HepG2 (cell line): ENCODE measurements at places on chromosomes 6 and 20. TPM values are rescaled to one million over a fixed set of nuclear protein-coding genes. Genes with fewer than 3 reads are reported as not detected.

DNA sequence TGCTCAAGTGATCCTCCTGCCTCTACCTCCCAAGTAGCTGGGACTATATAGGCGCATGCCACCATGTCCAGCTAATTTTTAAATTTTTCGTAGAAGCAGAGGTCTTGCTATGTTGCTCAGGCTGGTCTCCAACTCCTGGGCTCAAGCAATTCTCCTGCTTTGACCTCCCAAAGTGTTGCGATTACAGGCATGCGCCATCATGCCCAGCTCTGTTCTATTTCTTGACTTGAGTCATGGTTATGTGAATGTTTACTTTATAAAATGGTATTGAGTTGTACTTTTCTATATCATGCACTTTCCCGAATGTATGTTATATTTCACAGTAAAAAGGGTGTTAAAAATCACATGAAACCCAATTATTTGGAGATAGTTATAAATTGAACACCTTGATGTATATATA, 17.3 kb upstream of the ATXN1 start:
- DNase-seq: no peak

DNA sequence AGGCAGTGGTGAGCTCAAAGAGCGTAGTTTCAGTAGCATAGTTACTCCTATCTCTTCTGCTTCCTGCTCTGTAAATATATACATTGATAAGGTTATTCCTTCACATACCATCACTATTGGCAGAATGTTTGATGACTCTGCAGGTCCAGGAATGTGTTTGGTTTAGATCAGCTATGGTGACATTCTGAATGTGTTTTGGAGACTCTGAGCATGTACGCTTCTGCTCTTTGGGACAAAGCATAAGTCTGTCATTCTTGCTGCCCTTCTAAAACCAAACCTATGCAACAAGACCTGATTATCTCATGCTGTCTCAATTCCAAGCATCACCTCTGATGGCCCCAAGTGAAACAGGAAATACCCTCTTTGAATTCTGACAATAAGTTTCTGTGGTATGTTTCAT, 1074.3 kb downstream of the KIF16B start:
- DNase-seq: peak; percentile 20

The NRM gene
- polyA plus RNA-seq: 12.5 TPM in 2 replicates

GRCh38 chr6:32424589-32425300, 14.9 kb upstream of the HLA-DRA start:
- no peak for DNase-seq

GRCh38 chr6:28442586-28442985, 705 bp downstream of the ZSCAN23 start:
- DNase-seq: no peak

GRCh38 chr6:63352544-63353285, 32.9 kb upstream of the LGSN start:
- peak; percentile 80 for DNase-seq

DNA sequence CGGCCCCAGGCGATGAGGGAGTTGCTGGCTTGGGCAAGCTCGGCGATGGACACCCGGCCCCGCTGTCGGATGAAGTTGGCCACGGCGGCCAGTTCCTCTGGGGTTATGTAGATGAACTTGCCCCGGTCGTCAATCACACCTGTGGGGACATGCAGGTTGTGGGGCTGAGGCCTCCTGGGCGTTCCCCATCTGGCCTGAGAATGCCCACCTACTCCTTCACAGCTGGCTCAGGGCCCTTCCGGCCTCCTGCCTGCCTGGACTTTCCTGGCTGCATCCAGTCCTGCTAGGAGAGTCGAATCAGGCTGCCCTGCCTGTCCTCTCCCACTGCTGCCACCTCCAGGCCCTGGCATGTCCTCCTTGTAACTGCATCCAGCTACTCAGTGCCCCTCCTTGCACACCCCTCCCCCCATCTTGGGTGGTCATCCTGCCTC, 13.8 kb downstream of the DDRGK1 start:
- no peak for DNase-seq

The EYA4 gene
- not detected in 2 replicates for polyA plus RNA-seq

- DNase-seq: no peak
Observed at GRCh38 chr6:91976797-91977196, 1389.9 kb upstream of the MAP3K7 start.

The NKX2-4 gene
- polyA plus RNA-seq: not detected in 2 replicates

- no peak for DNase-seq
Observed at GRCh38 chr6:40611912-40612311, 24.7 kb upstream of the LRFN2 start.

DNA sequence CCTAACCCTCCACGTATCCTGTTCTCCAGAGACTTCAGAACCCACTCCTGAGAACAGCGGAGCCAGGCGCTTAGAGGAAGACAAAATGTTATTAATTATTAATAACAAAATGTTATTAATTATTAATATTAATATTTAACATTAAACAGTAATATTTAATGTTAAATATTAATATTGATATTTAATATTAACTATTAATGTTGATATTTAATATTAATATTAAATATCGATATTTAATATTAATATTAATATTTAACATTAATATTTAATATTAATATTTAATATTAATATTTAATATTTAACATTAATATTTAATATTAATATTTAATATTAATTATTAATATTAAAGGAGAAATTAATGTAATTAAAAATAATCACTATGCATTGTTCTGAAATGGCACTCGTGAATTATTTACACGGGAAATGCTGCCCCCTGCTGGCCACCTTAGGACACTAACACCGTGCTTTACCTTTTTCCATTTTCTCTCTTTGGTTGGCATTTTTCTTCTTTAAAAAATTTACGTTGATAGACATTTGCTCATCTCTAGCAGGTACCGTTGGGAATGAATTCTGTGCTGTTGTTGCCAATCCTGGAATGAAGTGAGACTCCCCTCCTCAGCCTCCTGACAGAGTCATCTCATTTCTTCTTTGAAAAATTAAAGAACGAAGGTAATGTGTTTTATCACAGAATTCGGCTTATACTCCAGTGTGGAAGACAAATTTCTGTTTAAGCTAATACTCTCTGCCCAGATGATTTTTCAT, 7.5 kb upstream of the GGTLC1 start:
- peak; percentile 50 for DNase-seq

GRCh38 chr6:29142309-29142708, 28.4 kb upstream of the OR2J2 start:
- DNase-seq: no peak

The LY6G6F gene
- polyA plus RNA-seq: not detected in 2 replicates

GRCh38 chr6:89862698-89863097, 31.6 kb upstream of the GJA10 start:
- DNase-seq: no peak

GRCh38 chr20:50370036-50370566, 140.1 kb upstream of the PTPN1 start:
- DNase-seq: no peak

DNA sequence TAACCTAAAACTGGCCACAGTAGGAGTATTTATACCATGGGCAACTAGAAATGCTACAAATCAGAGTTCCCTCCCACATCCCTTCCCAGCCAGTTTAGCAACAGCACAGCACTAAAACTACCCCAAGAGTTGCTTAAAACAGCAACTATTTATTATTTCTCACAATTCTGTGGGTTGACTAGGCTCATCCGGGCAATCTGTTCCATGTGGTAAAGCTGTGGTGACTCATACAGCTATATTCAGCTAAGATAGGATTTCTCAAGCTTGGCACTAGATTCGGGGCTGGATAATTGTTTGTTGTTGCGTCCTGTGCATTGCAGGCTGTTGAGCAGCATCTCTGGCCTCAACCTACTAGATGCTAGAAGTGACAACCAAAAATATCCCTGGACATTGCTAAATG, 8.6 kb upstream of the HECA start:
- no peak for DNase-seq

The SEMG1 gene
- not detected in 2 replicates for polyA plus RNA-seq

GRCh38 chr20:37420610-37421009, 74.7 kb downstream of the SRC start:
- DNase-seq: no peak

- no peak for DNase-seq
Observed at GRCh38 chr6:9224539-9224938, 789.2 kb upstream of the SLC35B3 start.
